ENCODE measurements at places on chromosomes 4 and X.

DNA sequence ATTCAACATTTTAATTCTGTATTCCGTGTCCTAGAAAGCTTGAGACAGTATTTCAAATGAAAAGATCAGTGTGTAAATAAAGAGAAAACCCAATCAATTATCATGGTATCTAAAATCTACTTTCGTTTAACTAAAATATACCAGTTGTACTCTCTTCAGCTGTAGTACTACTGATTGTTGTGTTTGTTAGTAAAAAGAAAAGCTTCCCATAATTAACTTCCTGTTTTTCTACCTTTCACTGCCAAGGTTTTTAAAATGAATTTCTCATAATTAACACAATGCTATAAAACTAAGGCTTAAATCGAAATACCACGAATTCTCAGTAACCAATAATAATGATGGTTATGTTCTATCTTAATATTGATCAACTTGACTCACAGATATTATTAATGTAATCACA is 37.4 kb downstream of the PPP3CA start:
- no peak for DNase-seq

DNA sequence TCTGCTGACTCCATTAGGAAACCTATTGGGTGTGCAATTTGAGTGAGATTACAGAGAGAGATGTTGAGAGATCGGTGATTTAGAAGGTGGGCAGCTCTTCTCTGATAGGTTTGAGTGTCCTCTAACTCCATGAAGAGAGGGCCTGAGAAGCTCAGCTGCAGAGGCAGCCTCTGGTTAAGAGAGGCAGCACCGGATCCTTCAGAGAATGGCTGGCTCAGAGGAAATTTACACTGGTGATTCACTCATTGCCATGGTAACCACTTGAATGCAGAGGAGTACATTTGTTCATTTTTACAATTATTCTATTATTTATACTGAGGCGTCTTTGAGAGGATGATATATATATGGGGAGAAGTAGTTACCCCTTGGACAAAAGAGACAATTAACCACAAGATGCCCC is 171.7 kb downstream of the PDGFRA start:
- no peak for DNase-seq

GRCh38 chrX:109873983-109874382 is 128.9 kb upstream of the TMEM164 start:
- DNase-seq: no peak

GRCh38 chrX:18639280-18639679 is 32.6 kb downstream of the RS1 start:
- DNase-seq: no peak

DNA sequence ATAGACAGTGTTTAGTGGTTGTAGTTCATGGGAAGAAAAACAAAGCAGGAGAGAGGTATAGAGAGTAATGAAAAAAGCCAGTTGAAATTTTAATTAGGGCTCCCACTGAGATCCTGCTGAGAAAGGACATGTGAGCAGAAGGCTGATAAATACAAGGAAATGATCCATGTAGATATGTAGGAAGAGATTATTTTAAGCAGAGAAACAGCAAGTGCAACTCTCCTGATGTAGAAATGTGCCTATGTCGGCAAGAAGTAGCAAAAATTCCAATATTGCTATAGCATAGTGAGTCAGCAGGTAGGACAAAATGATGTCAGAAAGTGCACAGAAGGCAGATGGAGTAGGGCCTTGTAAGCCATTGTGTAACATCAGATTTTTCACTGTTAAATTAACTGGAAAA is 1027.3 kb downstream of the PCDH18 start:
- DNase-seq: no peak

GRCh38 chr4:80811406-80811805 is 219.1 kb upstream of the BMP3 start:
- DNase-seq: no peak

GRCh38 chrX:54811301-54811885 is 3.8 kb downstream of the MAGED2 start:
- no peak for DNase-seq

DNA sequence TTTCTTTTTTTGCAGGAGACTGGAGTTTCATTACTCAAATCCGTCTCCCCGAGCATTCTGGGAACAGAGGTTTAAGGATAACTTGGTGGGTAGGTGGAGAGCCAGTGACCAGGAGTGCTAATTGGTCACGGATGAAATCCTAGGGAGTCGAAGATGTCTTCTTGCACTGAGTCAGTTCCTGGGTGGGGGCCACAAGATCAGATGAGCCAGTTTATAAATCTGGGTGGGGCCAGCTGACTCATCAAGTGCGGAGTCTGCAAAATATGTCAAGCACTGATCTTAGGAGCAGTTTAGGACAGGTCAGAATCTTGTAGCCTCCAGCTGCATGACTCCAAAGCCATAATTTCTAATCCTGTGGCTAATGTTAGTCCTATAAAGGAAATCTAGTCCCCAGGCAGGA is 741.3 kb downstream of the PCDH7 start:
- no peak for DNase-seq

DNA sequence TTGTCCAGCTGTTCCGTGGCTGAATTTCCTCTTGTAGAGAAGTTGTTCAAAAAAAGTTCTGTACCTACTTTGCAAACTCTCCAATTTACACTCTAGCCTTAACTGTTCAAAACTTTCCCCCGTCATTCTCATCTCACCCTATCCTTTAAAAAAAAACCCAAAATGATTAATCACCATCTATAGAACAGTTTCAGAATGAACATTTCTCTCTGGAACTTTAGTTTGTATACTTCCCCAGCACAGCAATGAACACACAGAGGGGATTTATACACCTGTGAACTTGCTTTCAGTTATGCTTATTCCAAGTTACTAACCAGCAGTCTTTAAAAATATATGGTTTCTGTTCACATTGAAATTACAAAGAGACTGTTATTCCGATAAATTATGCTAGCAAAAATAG is 1.2 kb downstream of the GEMIN8 start:
- no peak for DNase-seq

- DNase-seq: no peak
Observed at GRCh38 chr4:177802162-177802561, 359.9 kb upstream of the AGA start.
